ENCODE measurements at places on chromosomes 5 and 9.

GRCh38 chr5:2166306-2166978 is 283.7 kb upstream of the IRX4 start:
- DNase-seq: no peak
- H3K27ac ChIP-seq: no peak overlapping the region
- H3K36me3 ChIP-seq: no peaks in the 10 kb centered on the region
- H3K4me1 ChIP-seq: no peaks in the 10 kb centered on the region
- peaks cover 28% of the 10 kb centered on the region for H3K27me3 ChIP-seq

DNA sequence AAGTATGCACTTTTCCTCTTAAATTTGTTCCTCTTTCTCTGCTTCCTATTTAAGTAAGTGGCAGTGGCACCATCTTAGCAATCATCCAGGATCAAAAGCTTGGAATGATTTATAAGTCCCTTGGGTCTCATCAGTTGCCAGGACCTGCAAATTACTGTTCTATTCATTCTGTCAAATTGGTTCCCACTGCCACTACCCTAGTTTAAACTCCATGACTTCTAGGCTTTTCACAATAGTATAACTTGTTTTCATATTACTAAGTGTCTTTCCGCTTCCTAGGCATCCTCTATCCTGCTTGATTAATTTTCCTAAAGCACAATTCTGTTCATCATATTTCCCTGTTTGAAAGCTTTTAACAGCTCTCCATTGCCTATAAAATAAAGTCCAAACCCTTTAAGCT is 363.9 kb upstream of the MEF2C start:
- no peak for DNase-seq
- H3K4me3 ChIP-seq: no peak overlapping the region
- H3K36me3 ChIP-seq: no peaks in the 10 kb centered on the region

DNA sequence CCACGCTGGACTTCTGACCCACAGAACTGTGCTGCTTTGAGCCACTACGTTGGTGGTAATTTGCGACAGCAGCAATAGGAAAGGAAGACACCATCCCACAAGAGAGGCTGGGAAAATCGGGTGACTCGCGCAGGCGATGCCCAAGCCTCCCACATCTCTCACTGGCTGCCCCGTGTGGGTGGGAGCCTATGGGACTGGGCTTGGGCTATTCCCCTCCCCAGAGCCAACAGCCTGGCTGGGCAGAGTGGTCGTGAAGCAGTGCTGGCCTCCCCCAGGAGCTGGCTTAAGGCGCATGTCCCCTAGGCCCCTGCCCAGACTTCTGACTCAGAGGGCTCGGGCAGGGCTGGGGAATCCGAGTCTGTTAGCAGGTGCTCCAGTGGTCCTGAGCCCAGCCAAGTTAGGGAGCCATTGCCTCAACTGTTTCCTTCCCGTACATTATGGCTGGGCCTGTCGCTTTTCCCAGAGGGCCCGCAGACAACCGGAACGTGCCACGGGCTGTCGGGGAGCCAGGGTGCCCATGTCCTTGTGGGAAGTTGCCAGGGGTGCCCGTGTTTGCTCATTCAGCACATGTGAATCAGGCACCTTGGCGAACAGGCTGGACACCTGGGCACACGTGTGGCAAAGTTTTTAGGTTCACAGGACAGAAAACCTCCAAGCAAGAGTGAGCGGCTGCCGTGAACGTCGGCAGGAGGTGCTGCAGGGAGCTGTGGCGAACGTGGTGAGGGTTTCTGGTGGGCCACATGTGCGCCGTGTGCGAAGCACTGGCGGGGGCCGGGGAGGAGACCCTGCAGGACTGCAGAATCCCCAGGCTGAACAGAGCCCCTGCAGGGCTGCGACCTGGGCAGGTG is 7.0 kb upstream of the RASGEF1C start:
- no peak for DNase-seq
- no peaks in the 10 kb centered on the region for H3K4me1 ChIP-seq
- H3K27me3 ChIP-seq: peaks cover 10% of the 10 kb centered on the region
- H3K4me3 ChIP-seq: no peak overlapping the region
- no peak overlapping the region for H3K27ac ChIP-seq
- H3K36me3 ChIP-seq: no peaks in the 10 kb centered on the region

DNA sequence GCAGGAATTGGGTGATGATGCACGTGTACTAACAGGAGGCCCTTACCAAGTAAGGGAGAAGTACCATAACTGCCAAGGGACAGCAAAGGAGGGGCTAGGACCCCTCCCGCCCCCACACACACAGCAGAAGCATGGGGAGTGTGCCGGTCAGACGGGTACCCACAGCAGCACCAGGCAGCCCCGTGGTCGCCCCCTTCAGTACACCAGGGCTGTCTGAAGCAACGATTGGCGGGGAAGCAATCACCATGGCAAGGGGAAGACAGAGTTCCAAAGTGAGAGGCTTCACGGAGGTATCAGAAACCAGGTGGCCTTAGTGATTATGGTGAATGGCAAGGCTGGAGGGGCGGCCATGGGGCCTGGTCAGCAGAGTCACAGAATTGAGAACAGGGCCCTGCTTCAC is 72.2 kb downstream of the CAMSAP1 start:
- H3K36me3 ChIP-seq: no peaks in the 10 kb centered on the region

- no peaks in the 10 kb centered on the region for H3K27me3 ChIP-seq
- no peak overlapping the region for H3K27ac ChIP-seq
- no peak for DNase-seq
- H3K4me3 ChIP-seq: no peak overlapping the region
- H3K36me3 ChIP-seq: no peaks in the 10 kb centered on the region
- no peaks in the 10 kb centered on the region for H3K4me1 ChIP-seq
These were observed 341.2 kb downstream of the TRIM32 start for GRCh38 chr9:117028103-117028858.
